Astrocyte of the cerebellum (primary cell): ENCODE measurements at places on chromosomes 11 and 22.
A peak's percentile ranks its signal among the peaks of the same experiment; 100 is the strongest.

DNA sequence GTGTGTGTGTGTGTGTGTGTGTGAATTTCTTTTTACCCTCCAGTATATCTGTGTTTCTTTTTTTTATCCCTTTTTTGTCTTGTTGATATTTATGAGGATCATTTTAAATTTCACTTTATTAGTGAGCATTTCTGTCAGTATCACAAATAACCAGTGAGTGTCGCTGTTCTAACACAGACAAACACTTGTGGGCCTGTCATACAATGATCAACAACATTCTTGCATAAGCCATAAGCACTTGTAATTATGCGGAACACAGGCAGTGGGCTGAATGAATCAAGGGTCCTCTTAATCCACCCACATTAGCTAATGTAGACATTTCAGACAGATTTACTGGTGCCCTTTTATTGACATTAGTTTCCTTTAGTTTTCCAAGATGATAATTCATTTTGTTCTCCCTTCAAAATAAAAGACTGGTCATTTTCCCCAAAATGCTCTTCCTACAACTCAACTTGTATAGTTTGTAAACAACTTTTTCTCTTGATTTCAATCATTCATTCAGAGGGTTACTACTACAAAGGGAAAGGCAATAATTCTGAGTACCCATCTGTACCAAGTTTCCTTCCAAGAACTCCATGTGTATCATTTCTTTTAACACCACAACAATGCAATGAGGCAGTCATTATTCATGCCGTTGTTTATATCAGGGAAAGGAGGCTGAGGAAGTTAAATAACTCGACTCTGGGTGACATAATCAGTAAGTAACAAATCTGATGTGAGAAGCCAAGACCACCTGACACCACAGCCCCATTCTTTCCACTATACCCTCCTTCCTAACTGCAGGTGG lies 34.5 kb upstream of the ANO3 start:
- peak; percentile 66 for DNase-seq

DNA sequence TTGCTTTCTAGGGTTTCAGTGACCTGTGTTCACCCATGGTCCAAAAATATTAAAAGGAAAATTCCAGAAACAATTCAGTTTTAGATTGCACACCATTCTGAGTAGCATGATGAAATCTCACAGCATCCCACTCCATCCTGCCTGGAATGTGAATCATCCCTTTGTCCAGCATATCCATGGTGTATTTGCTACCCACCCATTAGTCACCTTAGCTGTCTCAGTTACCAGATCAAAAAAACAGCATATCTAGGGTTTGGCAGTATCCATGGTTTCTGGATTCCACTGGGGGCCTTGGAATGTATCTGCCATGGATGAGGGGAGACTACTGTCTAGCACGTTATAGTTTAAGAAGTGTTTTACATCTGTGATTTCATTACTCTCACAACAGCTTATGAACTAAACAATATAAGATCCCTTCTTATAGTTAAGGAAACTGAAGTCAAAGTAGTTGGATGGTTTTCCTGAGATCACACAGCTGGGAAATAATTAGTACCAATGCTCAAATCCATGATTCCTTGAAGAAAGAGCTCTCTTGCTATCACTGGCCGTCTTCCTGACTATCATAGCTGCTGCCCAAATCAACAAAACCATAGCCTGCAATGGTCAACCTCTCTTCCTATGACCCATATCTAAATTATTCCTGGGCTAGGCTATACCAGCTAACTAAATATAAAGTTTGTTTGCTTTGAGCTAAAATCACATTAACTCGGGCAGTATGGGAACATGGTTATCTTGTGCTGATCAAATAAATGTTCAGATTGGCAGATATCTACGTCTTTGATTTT lies 122.6 kb downstream of the MICAL2 start:
- peak; percentile 74 for DNase-seq

GRCh38 chr11:111834432-111835163 lies 36.8 kb downstream of the ALG9 start:
- DNase-seq: no peak

GRCh38 chr22:32466496-32466895 lies 2.2 kb upstream of the BPIFC start:
- DNase-seq: no peak

DNA sequence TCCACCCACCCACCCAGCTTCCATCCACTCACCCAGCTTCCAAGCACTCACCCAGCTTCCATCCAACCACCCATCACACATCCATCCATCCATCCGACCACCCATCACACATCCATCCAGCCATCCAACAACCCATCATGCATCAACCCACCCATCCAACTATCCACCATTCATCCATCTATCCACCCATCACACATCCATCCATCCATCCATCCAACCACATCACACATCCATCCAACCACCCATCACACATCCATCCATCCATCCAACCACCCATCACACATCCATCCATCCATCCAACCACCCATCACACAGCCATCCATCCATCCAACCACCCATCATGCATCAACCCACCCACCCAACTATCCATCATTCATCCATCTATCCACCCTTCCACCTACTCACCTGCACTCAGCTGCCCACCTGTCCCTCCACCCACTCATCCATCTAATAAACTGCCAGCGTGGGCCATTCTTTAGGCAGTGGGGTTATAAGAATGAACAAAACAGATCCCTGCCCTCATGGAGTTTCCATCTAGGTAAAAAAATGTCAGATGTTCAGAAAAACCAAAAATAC lies 88.2 kb downstream of the CELSR1 start:
- no peak for DNase-seq

- no peak for DNase-seq
Observed at GRCh38 chr11:20493340-20493739, 105.8 kb downstream of the PRMT3 start.

- peak; percentile 98 for DNase-seq
Observed at GRCh38 chr11:36149538-36150242, 139.5 kb downstream of the COMMD9 start.

DNA sequence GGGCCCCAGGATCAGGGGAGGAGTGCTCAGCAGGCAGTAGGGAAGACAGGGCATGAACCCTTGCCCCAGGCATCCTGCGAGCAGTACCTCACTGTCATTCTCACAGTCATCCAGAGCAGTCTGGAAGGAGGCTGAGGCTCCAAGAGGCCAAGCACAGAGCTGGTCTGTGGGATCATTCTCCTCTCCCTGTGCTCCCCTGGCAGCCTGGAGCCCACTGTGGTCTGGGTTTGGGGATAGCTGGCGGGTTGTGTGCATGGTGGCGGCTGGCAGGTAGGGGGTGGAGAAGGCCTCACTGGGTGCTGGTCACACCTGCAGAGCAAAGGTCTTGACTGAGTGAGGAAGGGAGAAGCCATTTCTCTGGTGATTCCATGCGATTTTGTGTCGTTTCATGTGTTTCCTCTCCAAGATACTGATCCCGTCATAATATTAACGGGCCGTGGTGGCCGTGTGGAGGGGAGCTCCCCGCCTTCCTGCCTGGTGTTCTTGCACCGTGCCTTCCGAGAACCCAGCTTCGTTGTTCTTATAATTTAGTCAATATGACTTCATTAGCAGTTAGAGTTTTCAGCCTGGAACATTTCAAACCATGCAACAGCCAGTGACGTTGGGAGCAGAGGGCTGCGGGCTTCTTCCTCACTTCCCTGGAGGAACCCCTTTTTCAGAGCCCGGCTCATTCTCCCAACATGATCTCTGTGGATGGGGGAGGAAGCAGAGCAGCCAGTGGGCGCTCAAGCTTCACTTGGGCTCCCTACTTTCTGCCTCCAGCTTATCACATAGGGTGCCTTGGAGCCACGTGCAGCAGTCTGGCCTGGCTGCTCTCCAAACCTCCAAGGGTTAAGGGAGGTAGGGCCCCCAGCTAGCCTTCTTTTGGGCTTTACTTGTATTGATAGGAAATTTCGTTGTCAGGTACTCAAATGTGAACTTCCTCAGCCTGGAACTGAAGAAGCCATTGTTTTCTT lies 20.8 kb upstream of the ADORA2A start:
- DNase-seq: no peak

DNA sequence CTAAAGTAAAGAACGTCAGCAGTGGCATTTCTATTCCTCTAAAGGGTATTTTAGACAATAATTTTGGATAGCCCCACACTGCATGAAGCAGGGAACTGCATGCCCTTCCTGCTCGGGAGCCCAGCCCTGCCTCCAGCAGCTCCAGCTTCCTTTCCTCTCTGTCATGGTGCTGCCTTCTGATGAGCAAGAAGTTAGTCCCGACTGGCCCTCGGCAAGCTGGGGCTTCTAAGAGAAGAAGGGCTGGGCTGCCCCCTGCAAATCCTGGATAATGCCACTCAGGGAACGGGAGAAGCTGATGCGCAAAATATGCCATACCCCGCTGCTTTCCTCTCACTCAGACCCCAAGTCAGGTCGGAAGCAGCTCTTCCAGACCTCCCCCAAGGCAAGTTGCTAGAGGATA lies 296.4 kb downstream of the ETS1 start:
- DNase-seq: no peak

DNA sequence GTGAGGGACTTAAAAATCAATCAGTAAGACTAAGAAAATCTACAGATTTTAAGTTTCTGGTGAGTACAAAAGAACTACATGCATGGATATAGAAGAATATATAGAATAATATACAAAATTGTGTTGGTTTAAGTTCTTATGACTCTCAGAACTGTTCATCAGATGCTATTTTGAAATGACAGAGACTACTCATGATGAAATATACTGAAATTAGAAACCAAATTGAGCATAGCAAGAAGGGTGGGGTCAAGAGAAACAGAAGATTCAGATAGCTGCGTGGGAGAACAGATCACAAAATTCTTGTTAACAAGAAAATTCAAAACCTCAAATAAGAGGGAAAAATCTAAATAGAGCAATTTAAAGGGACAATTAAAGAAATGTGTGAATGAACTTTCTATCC lies 2125.3 kb upstream of the RAG2 start:
- DNase-seq: no peak

GRCh38 chr11:6321961-6322362 lies 1.7 kb upstream of the CAVIN3 start:
- DNase-seq: no peak

DNA sequence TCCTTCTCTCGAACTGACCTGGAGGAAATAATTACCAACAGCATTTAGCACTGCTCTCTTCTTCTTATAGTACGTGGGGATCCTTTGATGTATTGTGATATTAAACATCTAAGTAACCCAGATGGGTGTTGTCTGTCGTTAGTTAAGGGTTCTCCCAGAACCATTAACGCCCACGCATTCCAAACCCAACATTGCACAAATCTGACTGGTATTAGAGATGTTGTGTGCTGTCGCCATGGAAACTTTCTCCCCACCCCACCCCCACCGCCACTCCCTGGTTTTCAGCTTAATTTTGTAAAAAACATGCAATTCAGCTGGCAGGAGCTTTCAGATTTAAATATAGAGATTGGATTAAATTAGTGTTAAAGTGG lies 1495.2 kb downstream of the TBC1D22A start:
- no peak for DNase-seq

GRCh38 chr22:28812516-28812915 lies 12.1 kb upstream of the XBP1 start:
- DNase-seq: no peak
